ENCODE measurements at places on chromosomes 2 and 18. TPM values are rescaled to one million over a fixed set of nuclear protein-coding genes. Genes with fewer than 3 reads are reported as not detected.

PLGLB1 gene
- 1.3 TPM for total RNA-seq

GRCh38 chr2:96868555-96869280 is 1.2 kb downstream of the SEMA4C start:
- DNase-seq = peak; percentile 95

- DNase-seq = no peak
Observed at GRCh38 chr2:175889701-175890302, 112.3 kb downstream of the LNPK start.

- DNase-seq = peak; percentile 63
Observed at GRCh38 chr2:230796280-230796862, 68.4 kb upstream of the ITM2C start.

DNA sequence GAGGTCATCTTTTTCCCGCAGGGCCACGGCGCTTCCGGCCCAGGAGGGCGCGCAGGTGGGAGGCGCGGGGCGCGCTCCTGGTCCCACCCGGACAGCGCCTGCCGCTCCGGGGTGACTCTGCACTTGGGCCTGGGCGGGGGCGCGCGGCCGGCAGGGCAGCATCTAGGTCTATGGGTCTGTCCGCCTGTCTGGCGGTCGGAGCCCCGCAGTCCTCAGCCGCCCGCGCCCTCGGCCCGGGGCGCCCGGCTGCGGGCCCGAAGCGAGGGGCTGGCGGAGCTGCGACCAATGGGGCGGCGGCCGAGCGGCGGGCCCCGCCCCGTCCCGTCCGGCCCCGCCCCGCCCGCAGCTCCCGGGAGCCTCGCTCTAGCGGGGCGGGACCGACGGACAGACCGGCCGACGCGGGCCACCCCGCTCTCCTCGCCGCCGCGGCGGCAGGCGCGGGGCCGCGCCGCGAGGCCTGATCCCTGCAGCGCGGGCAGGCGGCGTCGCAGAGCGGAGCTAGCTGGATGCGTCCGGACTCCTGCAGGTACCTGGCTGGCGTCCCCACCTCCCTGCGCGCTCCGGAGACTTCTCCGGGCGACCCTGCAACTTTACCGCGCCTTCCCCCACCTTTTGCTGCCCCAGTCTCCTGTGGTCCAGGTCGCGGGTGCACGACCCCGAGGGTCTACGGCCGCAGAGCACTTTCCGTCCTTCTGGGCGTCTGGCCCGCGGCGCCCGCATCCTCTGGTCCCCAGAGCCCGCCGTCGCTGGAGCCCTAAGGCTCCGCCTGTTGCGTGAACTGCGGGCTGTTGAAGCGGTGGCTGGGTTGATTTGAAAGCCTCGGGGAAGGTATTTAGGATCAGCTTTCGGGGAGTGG is at the start of gene KCNS3:
Gene KCNS3 (plus strand): TSS at position 387 of the 856 bp plus-strand sequence. CDS start 52,342 bp downstream, outside the sequence.
- peak; percentile 65 for DNase-seq
